NCI-H2171 treated with DMSO at 0.1 percent for 48 hours (cell line): ENCODE measurements at places on chromosomes 12 and 14.

- no peak for DNase-seq
Measured at GRCh38 chr12:70754330-70754741, 117.1 kb upstream of the PTPRB start.

DNA sequence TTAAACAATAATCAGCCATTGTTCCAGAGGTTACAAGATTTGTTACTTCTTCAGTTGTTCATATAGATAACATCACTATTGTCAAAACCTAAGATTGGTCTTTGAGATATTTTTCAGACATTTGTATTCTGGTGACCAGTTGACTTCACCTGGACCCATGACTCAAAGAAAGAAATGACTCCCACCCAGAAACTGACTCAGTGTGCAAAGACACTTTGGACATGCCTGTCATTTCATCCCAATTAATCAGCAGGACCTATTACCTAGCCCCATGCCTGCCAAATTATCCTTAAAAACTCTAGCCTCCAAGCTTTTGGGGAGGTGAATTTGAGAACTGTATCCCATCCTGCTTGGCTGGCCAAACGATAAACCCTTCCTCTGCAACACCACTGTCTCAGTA lies 27.7 kb upstream of the TSPAN11 start:
- DNase-seq: no peak

DNA sequence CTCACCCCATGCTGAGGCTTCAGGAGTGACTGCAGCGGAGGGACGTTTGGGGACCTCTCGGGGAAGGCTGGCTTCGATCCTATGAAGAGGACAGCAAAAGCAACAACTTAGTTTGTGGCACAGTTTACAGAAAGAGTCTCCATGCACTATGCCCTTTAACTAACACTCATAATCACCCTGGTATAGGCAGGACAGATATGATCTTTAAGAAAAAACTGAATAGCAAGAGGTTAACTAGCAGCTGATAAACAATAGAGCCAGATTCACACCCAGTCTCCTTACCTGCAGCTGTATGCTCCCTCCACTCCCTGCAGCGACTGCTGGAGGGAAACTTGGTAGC lies 27.4 kb downstream of the TMEM63C start:
- no peak for DNase-seq

- DNase-seq: no peak
Measured at GRCh38 chr14:49294621-49295148, 291.5 kb downstream of the RPS29 start.

- DNase-seq: peak; percentile 94
Measured at GRCh38 chr14:76937181-76938091, 91.1 kb downstream of the IRF2BPL start.

DNA sequence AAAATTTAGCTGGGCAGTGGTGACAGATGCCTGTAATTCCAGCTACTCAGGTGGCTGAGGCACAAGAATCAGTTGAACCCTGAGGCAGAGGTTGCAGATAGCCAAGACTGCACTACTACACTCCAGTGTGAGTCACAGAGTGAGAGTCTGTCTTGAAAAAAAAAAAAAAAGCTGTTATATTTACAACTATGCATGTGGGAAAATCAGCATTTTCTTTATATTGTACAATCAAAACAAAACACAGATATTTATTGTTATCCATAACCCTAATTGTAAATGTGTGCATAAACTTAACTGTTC lies 12.5 kb downstream of the C1R start:
- no peak for DNase-seq

DNA sequence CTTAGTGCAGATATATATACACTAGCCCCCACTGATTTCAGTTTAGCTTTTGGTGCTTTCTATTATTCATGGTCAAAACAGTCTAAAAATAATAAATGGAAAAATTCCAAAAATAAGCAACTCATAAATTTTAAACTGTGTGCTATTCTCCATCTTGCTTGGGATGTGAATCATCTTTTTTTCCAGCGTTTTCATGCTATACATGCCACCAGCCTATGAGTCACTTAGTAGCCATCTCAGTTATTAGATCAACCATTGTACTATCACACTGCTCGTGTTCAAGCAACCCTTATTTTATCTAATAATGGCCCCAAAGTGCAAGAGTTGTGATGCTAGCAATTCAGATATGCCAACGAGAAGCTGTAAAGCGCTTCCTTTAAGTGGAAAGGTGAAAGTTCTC lies 73.9 kb upstream of the KRR1 start:
- DNase-seq: no peak

DNA sequence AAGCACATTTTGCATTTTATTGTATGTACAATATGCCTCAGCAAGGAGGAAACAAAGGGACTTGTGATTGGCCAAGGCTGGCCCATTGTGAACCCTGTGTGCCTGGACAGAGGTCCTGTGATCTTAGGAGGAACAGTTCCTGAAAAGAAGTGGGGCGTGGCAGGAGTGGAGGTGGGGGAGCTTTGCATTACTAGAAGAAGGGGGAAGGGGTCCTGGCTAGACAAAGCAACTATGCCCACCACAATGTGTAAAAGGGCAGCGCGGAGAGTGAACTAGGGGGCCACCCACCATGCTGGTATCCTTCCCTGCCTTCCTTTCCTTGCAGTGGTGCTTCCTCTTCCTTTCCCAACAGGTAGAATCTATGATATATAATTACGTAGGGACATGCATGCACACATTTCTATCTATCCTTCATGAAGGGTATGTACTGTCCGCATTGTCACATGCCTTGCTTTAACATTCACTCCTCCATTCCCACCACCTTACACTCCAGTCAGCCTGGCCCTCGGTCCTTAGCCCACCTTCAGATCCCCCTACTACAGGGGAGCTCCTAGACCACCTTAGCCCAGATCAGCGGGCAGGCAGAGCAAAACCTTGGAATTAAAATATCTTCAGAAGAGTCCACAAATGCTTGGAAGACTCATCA lies 12.5 kb downstream of the KRT8 start:
- DNase-seq: no peak

- no peak for DNase-seq
Measured at GRCh38 chr14:25837551-25837965, 760.3 kb downstream of the NOVA1 start.

GRCh38 chr14:102737402-102738372 lies 39.6 kb upstream of the TRAF3 start:
- no peak for DNase-seq

DNA sequence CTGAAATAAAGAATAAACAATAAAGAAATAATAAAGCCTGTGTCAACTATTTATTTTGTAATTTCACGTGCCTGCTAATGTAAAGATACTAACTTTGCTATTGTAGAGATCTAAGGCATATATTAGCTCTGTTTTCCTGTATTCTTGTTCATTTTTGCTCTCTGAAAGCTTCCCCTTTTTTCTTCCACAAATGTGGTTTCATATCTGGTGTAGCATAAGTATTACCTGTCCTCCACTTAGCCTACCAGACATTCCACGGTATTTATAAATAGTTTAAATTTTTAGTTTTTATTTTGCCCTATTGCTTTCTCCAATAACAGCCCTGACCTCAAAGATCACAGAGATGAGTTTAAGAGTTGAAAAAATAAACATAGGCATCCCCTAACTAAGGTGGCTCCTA lies 92.6 kb upstream of the ATP2B1 start:
- DNase-seq: no peak

DNA sequence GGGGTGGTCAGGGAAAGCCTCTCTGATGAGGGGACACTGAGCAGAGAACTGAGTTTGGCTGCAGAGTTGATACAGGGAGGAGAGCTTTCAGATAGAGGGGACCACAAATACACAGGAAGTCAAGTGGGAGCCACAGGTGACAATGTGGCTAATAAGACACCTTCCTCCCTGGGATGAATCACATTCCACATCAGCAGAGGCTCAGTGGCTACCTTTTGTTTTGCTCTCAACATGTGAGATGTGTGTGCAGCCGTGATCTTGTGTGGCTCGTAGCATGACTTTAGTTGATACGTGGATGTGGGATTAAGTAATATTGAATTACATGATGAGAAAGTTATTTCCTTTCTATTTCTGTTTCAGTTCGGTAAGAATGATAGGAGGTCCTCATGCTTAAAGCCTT lies 7.5 kb downstream of the CRADD start:
- DNase-seq: no peak

DNA sequence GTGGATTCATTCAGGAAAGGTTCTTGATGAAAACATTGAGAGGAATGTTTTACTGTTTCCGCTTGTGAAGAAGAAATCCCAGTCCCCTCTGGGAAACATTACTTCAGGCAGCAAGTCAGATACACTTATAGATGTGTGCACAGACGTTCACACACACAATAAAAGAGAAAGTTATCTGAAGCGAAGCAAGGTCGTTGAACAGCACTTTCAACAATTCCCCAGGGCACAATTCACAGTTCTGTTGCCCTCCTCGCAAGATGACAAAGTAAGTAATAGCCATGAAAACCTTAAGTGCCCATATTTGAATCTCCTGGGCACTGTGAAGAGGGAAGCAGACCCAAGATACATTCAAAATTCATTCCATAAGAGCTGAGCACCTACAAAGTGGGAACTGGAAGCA lies 156.6 kb upstream of the CAND1 start:
- DNase-seq: peak; percentile 74

- peak; percentile 89 for DNase-seq
Measured at GRCh38 chr12:113697651-113698509, 226.2 kb upstream of the LHX5 start.

- no peak for DNase-seq
Measured at GRCh38 chr12:6866163-6866919, 990 bp upstream of the TPI1 start.
